Lower leg skin (tissue), 4 donors: ENCODE measurements at places on chromosomes 13 and 19. TPM values are rescaled to one million over a fixed set of nuclear protein-coding genes. Genes with fewer than 3 reads are reported as not detected.
A peak's percentile ranks its signal among the peaks of the same experiment; 100 is the strongest.

SIGLEC7 gene
- total RNA-seq, result not detected

CBARP gene
- total RNA-seq, result 13.2 TPM

GRCh38 chr19:1270213-1270853, 1.2 kb downstream of the CIRBP start:
- DNase-seq, result no peak

DNA sequence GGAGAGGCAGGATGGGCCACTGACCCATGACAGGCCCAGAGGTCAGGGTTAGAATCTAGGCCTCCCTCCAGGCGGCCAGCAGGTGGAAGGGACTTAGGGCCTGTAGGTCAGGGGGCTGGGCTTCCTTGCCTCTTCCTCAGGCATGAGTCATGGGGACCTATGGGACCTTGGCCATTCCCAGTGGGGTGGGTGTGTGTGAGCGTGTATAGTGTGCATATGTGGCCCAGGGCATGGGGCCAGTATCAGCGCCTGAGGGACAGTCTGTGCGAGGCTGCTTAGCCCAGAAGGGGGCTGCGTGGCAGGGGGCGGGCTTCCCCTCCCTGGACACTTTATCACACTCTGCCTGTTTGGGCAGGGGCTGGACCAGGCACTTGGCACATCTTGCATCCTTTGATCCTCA, 13.3 kb downstream of the KCTD15 start:
- DNase-seq, result no peak

PRR12 gene
- total RNA-seq, result 53.1 TPM

- no peak for DNase-seq
These were observed 29.4 kb downstream of the RFXAP start for GRCh38 chr13:36848199-36848982.

SLC17A7 gene
- 0.76 TPM for total RNA-seq

- no peak for DNase-seq
These were observed 141.0 kb downstream of the RFC3 start for GRCh38 chr13:33958964-33959363.

DNA sequence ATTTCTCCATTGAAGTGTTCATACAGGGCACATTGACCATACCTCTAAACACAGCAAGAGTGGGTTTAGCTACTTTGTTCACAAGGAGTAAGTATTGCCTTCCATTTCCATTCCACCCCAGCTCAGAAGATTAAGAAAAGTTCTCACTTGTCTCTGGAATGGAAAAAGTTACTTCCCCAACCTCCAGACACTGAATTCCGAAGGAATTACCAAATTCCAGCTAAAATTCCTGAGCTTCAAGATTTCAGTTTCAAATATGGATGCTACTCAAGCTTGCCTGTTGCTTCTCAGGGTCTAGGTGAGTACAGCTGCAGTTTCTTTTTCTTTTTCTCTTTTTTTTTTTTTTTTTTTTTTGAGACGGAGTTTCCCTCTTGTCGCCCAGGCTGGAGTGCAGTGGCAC, 33.6 kb downstream of the TEX26 start:
- DNase-seq, result no peak

DNA sequence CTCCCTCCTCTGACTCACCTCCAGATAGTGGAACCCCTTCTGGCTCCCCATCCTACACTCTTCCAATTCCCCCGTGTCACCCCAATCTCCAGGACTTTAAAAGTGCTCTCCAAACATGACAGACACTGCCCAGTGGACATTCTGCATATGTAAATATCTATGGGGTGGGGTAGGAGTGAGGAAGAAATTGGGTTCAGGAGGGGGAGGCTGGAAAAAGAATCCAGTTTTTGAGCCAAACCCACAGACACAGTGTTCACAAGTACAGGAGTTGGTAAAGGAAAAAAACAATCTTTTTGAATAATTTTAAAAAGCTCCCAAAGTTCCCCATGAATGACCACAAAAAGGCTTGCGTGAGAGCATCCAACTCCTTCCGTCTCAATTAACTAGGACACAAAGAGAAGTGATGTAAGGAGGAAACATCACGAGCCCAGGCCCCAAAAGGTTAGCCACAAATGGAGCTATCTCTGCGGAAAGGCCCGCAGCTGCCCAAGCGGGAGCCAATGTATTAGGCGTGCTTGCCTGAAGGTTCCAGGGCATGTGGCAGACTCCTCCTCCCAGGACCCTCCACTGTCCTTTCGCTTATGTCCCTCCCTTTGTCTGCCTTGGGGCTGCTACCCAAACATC, 18.0 kb downstream of the ZC3H4 start:
- no peak for DNase-seq

GRCh38 chr13:51928231-51928630, 66.5 kb downstream of the CCDC70 start:
- peak; percentile 50 for DNase-seq

DNA sequence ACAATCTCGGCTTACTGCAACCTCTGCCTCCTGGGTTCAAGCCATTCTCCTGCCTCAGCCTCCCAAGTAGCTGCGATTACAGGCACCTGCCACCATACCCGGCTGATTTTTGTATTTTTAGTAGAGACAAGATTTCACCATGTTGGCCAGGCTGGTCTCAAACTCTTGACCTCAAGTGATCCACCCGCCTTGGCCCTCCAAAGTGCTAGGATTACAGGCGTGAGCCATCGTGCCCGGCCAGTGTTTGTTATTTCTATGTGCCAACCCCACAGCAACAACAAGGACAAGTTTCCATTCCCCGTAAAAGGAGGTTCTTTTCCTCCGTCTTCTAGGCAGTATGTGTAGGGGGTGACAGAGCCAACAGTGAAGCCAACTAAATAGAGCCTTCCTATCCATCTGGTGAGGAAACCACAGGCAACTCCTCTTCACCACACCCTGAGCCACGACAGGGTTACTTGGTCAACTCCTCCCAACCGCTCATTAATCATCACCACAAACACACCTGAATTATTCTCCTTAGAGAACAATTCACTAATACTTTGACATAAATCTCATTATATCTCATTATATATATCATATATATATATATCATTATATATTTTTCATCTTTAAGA, 25.5 kb downstream of the FOXO1 start:
- no peak for DNase-seq

TTYH1 gene
- total RNA-seq, result 0.63 TPM

DNA sequence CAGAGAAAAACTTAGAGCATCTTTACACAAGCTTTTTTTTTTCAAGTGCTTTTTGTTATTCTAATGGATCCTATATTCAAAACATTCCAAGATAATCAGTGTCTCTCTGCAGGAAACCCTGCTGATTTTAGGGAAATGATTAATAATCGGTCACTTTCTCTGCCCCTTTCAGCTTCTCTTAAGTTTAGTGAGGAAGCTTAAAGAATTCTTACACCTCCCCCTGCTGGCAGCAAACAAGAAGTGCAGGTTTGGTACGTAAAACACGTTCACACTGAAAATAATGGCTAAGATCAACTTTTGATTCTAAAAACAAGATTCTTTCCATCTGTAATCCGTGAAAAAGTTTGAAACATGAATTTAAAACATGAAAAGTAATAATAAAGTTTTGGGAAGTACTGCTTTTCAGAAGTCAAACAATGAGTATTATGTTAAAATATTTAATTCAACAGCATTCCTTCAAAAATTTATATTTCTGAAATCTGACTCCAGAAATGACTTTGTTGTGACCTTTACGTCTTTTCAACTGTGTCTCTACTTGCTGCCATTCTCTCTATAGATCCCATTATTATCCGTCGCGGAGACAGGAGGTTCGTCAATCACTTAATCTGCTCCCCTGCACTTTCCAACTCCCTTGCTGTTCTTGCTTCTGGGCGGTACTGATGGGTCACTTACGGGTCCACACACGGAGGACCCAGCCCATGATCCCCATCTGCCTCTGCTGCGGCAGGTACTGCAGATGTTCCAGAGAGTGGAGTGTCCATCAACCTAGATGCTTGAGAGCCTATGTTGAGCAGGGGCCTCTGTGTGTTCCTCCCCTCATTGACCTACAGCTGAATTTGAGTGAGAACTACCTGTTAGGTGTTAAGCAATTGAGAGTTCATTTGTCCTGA, 203.1 kb upstream of the EDNRB start:
- no peak for DNase-seq

DNA sequence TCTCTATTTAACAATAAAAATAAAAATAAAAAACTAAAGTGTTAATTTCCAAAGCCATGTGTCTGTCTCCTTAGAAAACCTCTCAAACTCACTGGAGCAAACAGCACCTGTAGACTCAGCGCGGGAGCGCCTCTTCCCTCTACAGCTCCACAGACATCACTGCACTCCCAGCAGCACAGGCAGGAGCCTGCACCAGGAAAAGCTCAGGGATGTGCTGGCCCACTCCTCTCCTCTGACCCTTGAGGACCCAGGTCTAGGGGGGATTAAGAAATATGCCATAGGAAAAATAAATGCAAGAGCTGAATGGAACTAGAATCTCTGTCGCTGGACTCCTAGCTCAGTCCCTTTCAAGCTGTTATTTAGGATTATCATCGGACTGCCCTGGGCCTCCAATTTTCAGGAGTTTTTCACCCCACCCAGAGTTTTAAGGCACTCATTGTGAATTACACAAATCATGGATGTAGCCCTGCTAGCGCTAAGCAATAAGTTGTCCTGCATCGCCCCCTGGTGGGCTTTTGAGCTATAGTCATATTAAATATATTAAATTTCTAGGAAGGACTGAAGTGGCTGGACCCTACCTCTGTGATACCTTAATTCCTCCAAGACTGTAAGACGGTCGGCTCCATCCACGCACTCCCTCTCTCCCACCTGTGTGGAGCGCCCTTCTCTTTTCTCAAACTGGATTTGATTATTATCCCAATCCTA, 333.9 kb downstream of the UQCRFS1 start:
- DNase-seq, result peak; percentile 93

RAB3A gene
- total RNA-seq, result 1.8 TPM

PRR19 gene
- total RNA-seq, result not detected

HS6ST3 gene
- 0.72 TPM for total RNA-seq

DNA sequence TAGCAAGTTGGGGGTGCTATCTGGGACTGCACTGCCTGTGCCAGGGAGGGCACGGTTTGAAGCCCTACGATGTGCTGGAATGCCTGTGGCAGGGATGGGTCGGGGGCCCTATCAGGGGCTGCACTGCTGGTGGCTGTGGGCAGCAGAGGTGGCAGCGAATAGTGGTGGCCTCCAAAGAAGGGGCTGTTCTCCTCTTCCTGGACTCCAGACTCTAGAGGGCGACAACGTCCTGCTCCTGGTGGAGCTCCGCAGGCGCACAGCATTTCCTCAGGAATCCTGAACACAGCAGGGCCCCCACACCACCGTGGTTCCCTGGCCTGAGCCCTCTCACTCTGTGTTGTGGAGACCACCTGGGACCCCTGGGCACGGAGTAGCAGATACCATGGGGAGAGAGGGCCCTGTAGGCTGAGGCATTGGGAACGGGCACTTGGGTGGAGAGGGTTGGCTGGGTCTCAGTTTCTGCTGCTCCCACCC, 145.6 kb downstream of the TNFRSF19 start:
- DNase-seq, result no peak

DNA sequence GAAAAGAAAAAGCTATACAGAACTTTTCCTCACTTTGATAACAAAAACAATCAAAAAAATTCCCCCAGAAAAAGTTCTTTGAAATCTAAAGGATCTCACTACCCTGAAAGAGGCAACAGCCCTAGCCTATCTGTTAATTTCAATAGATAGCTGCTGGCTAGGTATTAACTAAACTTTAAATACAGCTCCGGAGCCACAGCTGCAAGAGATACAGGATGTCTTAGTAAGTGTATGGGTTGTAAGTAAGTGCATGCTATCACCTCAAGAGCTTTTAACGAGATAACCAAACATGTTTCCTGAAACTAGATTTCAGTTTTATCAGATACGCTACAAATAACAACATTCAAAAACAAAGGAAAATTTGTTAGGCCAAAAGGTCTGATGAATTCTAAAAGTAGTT, 148.4 kb downstream of the KLF12 start:
- DNase-seq, result no peak

DNA sequence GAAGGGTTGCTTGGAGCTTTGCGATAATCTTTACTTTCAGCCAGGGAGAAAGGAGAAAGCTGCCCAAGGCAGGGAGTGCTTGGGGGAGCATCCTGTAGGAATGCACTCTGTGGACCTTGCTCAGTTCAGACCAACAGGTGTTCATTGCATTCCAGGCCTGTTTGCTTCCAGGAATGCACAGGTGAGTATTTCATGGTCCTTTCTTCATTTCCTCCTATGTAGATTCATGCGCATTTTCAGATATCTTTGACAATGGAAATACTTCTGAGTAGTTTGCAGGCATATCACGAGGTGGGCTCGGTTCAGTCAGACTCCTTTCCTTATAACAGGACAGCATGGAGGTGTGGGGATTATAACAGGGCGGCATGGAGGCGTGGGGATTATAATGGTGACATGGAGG, 254.8 kb downstream of the FGF9 start:
- DNase-seq, result no peak

- no peak for DNase-seq
These were observed 462.5 kb downstream of the KLF5 start for GRCh38 chr13:73521290-73521624.

GRCh38 chr19:33904681-33905080, 108.0 kb downstream of the KCTD15 start:
- DNase-seq, result no peak

TMEM86B gene
- 1.1 TPM for total RNA-seq

GRCh38 chr19:55654868-55655647, at the start of gene U2AF2:
TSS of gene U2AF2 (plus strand) at chr19:55655035. CDS start at chr19:55655105, 70 bp downstream.
- DNase-seq, result peak; percentile 99

LILRA1 gene
- not detected for total RNA-seq

DNA sequence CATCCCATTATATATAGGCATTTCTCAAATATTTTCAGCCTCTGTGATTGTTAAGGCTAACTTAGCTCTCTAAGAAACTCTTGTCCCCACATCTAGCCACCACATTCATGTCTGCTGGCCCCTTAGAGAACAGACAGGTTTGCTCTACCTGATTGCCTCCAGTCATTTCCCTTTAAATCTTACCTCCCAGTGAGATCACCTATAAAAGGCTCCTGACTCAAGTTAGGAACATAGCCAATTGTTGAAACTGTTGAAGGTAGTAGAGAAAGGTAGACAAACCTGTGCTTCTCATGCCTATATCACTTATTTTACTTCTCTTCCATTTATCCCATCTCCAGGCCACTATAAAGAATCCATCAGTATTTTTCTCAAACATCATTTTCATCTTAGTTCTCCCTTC, 771.4 kb downstream of the DIAPH3 start:
- DNase-seq, result no peak

CEACAM21 gene
- total RNA-seq, result not detected

DNA sequence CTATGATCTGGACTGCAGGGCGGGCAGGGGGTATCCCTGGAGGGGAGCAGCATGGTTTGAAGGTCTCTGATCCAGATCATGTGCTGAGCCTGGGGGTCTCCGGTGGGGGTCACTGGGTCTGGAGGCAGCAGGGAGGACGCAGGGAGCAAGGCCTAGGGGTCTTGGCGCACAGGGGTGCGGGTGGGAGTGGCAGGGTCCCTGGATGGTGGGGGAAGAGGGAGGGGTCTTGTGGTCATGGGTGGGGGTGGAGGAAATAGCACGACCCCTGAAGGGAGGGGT, 1.9 kb downstream of the BTBD2 start:
- no peak for DNase-seq

DNA sequence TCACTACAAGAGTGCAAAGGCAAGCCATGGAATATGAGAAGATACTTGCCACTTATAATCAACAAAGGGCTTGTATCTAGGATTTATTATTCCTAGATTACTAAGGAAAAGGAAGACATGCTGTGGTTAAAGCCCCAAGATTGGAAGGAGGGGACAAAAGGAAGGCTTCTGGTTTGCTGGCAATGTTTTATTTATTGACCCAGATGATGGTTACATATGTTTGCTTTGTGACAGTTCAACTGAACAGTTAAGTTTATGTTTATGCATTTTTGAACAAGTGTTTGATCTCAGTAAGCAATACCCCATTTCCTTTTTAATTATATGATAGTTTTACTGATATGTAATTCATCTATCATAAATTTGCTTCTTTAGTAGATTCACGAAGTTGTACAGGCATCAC, 40.3 kb downstream of the CDADC1 start:
- no peak for DNase-seq
